ENCODE measurements at places on chromosomes 7 and 10.

GRCh38 chr10:44647877-44648542 lies 263.1 kb upstream of the CXCL12 start:
- DNase-seq = peak; percentile 78

DNA sequence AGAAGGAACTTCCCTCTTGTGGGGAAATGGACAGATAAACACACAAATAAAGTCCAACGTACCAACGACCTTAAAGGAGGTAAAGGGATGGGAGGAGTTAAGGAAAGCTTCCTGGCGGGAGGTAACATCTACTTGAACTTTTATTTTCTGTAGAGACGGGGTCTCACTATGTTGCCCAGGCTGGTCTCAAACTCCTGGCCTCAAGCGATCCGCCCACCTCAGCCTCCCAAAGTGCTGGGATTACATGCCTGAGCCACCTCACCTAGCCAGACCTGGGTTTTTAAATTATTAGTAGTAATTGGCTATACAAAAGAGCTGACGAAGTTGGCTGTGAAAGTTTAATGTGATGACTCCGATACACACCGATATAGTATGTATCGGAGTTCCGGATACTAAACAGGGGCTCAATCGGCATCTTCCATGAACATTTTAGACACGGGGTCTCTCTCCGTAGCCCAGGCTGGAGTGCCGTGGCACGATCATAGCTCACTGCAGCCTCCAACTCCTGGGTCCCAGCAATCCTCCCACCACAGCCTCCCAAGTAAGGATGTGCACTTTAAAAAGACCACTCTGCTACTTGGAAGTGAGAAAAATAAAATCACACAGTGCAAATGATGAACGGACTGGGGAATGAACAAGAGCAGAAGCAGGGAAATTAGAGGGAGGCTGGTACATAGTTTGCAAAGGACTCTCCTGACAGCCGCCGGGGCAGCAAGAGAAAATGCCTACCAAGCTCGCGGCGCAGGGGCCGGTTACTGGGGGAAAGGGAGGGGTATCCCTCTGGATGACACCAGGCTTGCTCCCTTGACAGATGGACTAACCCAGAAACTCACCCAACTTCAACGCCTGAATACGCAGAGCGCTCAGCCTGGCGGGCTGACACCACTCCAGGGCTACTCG lies 1.0 kb downstream of the BCL7B start:
- DNase-seq = no peak

- DNase-seq = no peak
Observed at GRCh38 chr10:22363305-22363704, 18.0 kb downstream of the SPAG6 start.

DNA sequence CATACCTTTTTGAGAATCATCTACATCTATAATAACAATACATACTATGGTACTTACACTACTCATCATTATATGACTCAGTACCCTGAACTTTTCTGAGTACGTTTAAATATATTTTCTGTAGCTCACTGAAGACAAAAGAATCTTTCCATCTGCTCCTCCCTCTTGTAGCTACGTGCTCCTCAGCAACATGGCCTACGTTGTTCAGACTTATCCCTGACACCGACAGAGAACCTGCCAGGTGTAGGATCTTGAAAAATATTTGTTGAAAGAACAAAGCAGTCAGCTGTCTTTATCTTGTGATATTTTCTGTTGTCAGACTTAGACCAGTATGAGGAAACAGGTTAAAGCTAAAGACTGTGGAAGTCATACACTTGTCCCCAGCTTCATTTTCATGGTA lies 356.0 kb upstream of the MYO3A start:
- no peak for DNase-seq

Data from GM04503 (cell line).